ENCODE measurements at places on chromosomes 16 and 17.

- no peak for DNase-seq
Observed at GRCh38 chr17:42285346-42286050, 2.8 kb upstream of the STAT5A start.

DNA sequence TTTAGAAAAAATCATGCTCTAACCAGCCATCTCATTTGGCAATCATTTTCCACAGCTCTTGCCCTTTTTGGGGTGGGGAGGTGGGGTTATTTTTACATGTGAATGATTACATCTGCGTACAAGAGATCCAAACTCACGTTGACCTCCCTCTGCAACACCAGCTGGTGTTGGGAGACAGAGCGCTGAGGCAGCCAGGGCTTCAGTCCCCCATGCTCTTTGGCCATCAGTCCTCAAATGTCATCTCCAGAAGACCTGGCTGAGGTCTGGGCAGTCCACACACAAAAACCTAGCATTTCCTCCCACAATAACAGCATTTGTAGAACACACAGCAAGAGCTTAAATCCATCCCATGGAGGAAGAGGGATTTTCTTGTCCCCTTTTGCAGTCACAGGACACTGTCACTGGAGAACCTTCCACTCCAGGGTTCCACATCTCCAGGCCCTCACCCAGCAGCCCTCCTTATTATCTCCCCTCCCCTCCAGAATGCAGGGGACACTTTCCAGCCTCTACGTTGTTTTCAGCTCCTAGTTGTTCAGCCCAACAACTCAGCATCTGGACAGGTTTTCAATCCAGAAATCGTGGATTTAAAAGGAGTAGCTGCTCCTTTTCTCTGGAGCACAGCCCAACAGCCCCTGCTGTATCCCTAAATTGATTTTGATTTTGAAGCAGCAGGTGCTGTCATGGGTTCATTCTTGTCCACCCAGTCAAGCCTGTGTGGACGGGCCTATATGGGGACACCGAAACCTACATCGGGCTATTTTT, 21.1 kb downstream of the MEOX1 start:
- DNase-seq = no peak

GRCh38 chr17:83085103-83085502, 5.7 kb downstream of the METRNL start:
- no peak for DNase-seq

DNA sequence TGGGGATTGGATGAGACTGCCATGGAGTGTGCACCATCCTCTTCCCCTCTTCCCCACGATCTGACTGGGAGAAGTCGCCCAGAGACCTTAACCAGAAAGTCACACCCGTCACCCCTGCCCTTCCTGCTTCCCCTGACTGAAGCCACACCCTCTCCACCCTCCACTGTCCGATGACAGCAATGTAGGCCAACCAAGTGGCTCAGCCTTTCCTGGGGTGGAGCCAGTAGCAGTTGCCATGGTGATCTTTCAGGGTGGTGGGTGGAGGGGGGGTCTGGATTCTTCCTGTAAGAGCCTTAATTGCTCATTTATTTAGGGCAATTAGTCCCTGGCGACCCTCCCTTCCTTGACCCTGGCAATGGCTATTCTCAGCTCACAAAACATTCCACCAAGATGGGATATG, 37.5 kb upstream of the PHB1 start:
- no peak for DNase-seq

DNA sequence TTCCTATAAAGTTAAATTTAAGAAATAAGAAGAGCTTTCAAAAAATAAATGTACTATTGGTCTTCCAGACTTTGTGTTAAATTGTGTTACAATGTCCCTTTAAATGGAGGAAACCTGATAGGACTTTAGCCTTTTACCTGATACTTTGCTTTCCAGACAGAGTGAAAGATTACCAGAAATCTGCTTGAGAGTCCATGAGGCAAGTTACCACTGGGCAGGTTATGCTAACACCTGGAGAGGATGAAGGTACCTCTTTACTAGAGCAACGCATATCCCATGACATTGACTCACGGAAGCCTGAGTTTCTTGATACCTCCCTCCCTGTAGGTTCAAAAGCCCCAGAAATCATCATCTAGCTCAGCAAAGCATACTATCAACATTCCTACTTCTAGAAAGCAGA, 143.9 kb upstream of the C17orf78 start:
- no peak for DNase-seq

- no peak for DNase-seq
Observed at GRCh38 chr17:9324864-9325263, 250.8 kb downstream of the STX8 start.

- no peak for DNase-seq
Observed at GRCh38 chr16:83023640-83024039, 396.9 kb downstream of the CDH13 start.

DNA sequence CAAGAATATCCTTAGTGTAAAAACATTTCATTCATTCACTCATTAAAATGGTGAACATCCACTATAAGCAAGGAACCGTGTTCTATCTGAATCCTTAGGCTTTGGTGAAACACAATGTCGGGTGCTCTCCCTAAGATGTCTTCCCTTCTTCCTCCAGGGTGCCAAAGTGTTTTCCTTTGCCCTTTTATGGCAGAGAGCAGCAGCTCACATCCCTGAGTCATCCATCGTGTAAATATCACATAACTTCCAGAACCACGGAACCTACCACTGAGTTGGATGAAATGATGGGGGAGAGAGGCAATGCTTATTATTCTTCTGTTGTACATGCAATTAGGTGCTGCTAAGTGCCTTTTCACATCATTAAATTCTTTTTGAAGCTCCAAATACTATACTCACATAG, 50.2 kb downstream of the DNAH3 start:
- no peak for DNase-seq

GRCh38 chr17:77382966-77383612, 242.3 kb downstream of the SEC14L1 start:
- DNase-seq = no peak

DNA sequence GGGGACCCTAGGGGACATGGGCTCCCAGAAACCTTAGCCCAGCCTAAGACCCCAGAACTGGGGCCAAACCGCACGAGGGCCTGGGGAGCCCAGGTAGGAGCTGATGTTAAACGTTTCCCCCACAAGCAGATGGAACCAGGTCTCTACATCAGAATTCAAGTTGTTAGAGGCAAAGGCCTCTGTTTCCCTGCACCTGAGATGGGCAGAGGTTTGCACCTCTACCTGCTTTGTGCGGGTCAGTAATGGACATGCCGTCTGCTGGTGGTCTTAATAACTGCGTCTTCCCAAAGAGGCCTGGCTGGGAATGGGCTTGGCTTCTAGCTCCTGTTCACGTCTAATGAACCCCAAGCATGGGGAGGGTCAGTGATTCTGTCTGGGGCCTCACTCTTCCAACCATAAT, 79.1 kb downstream of the NDE1 start:
- DNase-seq = no peak

GRCh38 chr17:79830763-79831264, 8.4 kb downstream of the CBX4 start:
- no peak for DNase-seq

- no peak for DNase-seq
Observed at GRCh38 chr16:64225036-64225435, 896.8 kb downstream of the CDH11 start.

DNA sequence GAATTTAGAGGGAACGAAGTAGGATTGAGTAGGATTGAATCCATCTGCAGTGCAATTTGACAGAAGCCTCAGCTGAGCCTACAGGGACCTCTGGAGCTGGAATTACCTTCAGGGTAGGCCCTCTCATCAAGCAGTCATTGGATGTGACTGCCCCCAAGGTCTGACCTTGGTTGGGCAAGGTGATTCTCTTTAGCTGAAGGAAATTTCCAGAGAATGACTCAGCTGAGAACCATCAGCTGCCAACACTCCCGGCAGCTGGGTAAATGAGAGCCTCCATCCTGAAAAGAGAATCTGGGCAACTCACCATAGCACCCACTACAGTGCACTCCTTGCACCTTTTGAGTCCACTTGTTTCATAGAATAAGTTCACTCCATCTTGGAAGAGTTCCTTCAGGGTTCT, 113.5 kb upstream of the MED13 start:
- DNase-seq = no peak

DNA sequence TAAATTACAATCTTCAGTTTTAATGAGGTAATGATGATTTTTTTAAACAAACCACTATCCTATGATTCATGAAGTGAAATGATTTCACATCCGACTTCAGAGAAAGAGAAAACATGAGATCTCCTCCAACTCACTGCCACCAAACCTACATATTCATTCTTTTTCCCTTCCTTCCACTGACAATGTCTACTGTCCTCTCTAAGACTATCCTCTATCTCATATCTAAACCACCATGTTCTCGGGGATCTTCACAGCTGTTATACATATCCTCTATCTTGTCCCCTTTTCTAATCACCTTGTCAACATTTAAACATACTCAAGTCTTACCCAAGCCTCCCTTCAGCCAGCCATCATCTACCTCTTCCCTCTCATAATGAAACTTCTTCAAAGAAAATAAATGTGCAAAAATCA, 53.5 kb downstream of the SMURF2 start:
- DNase-seq = no peak

GRCh38 chr16:89711601-89712273, 9.0 kb downstream of the VPS9D1 start:
- no peak for DNase-seq

DNA sequence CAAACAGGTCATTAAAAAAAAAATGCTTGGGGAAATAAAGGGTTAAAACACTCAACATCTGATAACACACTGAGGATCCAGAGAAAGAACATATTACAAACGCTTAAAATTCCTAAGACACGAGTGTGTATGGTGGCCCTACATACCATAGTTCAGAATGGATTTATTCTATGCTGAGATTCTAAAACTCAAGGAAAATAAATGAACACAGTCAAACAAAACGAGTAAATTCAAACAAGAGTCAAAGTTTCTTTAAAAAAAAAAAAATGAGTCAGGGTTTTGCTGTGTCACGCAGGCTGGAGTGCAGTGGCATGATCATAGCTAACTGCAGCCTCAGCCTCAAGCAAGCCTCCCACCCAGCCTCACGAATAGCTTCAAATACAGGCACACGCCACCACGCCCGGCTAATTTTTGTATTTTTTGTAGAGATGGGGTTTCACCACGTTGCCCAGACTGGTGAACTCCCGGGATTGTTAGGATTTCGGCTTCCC, 17.4 kb downstream of the CRK start:
- no peak for DNase-seq

GRCh38 chr17:9513266-9513665, 62.4 kb downstream of the STX8 start:
- no peak for DNase-seq

DNA sequence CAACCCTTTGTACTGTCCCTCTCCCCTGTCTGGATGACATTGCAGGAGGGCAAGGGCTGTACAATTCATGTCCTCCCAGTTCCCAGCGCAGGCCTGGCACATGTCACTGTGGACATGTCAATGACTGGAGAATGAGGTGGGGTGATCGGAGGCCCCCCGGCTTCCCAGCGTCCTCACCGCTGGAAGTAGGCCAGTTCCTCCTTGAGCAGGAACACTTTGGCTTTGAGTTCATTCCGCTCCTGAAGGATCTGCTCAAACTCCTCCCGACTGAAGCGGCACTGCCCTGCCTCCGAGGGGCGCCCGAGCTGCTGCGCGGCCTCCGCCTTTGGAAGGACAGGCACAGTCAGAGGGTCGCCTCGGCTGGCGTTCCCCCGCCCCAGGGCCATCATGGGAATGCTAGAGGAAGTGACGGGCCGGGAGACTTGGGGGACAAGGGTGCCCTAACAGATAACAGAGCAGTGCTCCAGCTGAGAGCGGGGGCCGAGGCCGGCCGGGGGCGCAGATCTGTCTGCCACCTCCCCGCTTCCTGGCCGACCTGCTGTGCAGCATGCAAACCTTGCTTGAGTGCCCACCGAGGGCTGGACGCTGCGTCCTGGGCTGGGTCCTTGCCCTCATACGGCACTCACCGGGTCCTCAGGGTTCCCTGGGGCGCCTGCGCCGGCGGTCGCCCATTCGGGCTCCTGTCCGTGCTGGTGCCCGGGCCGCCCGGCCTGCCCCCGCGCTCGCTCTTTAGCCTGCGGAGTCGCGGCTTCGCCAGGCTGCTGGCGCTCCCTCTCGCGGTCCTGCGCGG, 1.3 kb downstream of the RILP start:
- no peak for DNase-seq

DNA sequence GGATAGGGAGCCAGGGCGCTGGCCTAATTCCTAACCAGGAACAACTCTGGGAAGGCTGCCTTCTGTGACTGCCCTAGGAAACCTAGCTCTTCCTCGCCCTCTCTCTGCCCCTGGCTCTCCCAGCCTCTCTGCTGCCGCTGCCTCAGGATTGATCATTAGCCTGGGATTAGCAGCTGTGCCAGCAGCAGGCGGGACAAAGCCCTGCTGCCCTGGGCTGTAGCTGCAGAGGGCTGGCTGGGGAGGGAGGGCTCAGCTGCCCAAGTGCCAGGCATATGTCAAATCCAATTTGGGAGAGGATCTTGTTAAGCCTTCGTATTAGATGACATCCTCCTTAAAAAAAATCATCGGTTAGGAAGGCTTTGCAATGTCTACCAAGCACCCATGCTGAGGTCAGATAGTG, 144.8 kb upstream of the CCL2 start:
- DNase-seq = no peak

- DNase-seq = no peak
Observed at GRCh38 chr16:24858219-24859041, 12.7 kb downstream of the SLC5A11 start.

DNA sequence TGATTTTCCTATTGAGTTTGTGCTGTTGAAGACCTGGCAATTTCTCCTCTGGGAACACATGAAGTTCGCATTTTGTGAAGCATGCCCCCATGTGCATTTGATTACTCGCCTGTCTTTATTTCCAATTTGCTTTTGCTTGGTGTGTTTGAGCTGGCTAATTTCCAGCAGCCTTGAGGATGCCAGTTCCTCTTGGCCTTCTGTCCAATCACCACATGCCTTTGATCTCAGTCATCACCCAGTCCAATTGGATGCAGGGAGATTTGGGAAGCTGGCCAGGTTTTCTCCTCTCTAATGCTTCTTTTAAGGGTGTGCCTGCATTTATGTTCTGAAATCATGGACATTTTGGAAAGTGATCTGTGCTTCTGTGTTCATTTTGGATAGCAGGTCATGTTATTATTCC, 3.8 kb upstream of the TMEM100 start:
- no peak for DNase-seq

GRCh38 chr16:49883076-49884014, 27.4 kb upstream of the ZNF423 start:
- no peak for DNase-seq

- no peak for DNase-seq
Observed at GRCh38 chr17:10605221-10605783, 51.8 kb downstream of the MYH3 start.

All from stimulated activated CD8-positive, alpha-beta memory T cell treated with anti-CD3 and anti-CD28 coated beads, Interleukin-4, amount 100 ng/mL, for 4 hours (primary cell).